Stimulated activated CD8-positive, alpha-beta memory T cell treated with anti-CD3 and anti-CD28 coated beads, Interleukin-2, amount 100 ng/mL, for 1 hour (primary cell): ENCODE measurements at places on chromosomes 6 and 20.

DNA sequence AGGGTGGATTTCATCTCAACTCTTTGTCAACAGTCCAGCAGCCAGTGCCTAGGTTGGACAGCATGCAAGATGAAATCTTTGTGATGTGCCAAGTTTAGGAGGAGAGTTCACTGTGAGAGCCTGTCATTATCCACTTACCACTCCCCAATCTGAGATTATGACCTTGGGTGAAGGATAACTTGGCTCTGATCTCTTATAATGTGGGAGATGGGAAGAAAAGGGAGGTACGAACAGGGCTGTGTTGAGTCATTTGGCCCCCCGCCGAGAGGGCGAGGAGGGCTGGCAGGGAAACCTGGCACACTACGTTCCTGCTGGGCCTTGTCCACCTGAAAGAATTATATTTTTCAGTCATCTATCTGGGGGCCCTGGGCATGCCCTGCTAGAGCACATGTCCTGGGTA, 35.8 kb downstream of the LAMA4 start:
- no peak for DNase-seq

DNA sequence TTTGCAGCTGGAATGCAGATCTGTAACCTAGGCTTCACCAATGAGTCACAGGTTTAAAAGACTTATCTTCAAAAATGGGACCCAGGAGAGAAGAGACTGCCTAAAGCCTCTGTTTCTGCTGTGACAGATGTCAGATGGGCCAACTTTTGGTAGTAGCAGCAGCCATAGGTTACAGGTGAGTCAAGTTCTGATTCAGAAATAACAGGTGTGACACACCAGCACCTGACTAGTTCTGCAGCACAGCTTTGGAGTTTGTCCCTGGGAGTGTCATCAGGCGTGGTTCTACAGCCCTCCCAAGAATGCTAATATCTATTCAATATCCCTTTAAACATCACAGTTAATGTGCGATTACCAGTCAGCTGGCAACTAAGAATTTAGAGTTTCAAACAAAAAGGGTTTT, 121.9 kb upstream of the BTN3A2 start:
- DNase-seq = no peak

DNA sequence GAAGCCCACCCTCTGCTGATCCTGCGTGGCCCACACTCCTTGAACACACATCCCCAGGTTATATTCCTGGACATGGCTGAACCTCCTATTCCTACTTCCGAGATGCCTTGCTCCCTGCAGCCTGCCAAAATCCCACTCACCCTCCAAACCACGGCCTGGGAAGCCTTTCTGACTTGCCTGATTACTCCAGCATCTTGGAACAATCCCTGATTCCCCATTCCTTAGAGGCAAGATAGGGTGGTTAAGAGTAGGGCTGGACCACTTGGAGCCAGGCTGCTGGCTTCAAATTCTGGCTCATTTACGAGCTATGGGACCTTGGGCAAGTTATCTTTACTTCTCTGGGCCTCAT, 45.9 kb upstream of the CDH22 start:
- DNase-seq = no peak

DNA sequence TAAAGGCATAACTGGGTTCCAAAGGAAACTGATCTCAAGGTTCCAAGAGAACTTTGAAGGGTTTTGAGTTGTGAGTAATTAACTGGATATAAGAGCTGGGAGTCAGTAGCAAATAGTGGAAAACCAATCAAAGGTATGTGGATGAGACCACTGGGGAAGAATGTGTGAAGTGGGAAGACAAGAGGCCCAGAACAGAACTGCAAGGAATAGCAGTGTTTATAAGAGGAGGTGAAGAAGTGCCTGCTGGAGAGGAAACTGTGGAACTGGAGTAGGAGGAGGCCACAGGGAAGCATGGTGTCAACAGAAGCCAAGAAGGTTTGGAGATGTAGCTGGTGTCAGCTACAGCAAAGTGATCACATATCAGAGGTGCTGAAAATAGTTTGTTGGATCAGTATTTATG, 18.7 kb upstream of the HDAC2 start:
- DNase-seq = no peak

GRCh38 chr6:16238963-16239797, 793 bp downstream of the GMPR start:
- DNase-seq = no peak
